B cell (primary cell): ENCODE measurements at places on chromosomes 7 and 10.

DNA sequence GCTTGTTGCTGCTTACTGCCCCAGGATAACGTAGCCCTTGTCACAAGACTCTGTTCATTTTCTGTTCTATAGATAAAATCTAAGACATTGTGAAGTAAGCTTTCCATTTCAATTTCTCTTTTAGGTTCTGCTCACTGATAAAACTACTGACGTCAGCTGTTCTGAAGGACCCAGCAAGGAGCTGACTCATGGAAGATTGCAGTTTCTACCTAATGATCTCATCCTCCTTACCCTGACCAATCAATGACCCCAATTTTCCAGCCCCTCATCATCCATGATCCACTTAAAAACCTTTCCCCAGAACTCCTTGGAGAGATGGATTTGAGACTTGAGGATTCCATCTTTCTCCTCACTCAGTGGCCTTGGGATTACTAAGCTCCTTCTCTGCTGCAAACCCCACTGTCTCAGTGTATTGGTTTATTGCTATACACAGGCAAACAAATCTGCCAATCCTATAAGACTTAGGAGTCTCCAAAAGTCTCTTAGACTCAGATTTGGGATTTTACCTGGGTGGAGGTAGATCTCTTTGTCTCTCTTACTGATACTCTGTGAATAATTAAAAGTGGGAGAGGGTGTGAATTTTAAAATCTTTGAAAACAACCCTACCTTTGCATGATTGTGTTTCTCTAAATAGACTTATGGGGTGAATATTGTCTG lies 109.2 kb upstream of the TRIM24 start:
- H3K27me3 ChIP-seq, result no peaks in the 10 kb centered on the region
- no peak overlapping the region for H3K27ac ChIP-seq
- DNase-seq, result no peak
- H3K36me3 ChIP-seq, result no peaks in the 10 kb centered on the region
- no peak overlapping the region for H3K4me3 ChIP-seq
- no peaks in the 10 kb centered on the region for H3K4me1 ChIP-seq

DNA sequence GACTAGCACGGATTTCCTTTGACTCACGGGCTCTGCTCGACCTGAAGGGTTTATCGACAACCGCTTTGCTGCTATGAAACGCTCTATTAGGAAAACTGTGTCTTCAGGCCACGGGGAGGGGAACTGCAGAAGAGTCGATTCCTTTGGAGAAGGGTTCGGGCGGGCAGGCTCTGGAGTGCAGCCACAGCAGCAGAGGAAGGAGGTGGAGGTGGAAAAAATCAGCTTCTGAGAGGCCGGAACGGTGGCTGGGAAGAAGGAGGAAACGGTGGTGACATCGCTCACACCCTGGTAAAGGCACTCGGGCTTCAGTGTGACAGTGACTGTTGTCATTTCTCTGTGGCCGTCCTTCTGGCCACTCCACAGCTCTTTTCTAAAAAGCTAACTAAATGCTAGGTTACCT lies 64.6 kb upstream of the MGMT start:
- no peak overlapping the region for H3K27ac ChIP-seq
- no peak overlapping the region for H3K4me3 ChIP-seq
- DNase-seq, result no peak
- no peaks in the 10 kb centered on the region for H3K36me3 ChIP-seq
- H3K4me1 ChIP-seq, result no peaks in the 10 kb centered on the region
- H3K27me3 ChIP-seq, result no peaks in the 10 kb centered on the region

DNA sequence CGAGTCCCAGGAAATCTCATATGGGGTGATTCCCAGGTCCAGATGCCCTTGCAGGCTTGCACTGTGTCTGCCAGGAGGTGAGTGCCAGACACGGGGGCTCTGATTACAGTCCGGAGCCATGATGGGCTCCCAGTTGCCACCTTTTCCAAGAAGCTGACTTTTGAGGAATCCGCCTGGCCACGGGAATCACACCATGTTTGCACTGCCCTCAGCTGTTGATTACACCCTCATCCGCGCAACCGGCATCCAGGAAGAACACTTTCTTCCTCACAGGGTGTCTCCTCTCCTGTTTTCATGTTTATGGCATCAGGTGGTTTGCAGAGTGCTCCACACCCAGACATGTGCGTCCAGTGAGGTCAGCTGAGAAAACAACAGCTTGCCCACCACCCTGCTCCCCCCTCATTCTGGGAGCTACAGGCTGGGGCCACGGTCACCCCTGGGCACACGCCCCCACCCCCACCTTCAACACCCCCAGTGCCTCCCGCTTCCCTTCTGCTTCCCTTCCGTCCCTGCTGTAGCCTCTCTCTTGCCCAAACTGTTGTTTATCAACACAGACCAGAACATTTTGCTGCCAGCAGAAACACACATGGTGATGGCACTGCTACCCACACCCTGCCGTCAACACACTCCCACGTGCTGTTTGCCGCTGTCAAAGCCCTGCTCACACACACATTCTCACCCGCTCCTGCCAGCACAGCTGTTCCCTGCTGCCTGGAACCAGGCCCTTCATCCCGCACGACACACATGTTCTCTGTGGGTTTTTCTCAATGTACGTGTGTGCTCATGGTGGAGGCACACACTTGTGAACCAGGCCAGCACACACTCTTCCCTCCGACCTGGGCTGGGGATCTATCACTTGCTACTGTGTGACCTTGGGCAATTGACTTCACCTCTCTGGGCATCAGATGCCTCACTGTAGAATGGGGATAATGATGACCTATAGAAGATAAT lies 35.8 kb downstream of the DDIT4 start:
- no peak overlapping the region for H3K27ac ChIP-seq
- H3K27me3 ChIP-seq, result no peaks in the 10 kb centered on the region
- no peak overlapping the region for H3K4me3 ChIP-seq
- DNase-seq, result no peak
- no peaks in the 10 kb centered on the region for H3K36me3 ChIP-seq
- H3K4me1 ChIP-seq, result peaks cover 7% of the 10 kb centered on the region

DNA sequence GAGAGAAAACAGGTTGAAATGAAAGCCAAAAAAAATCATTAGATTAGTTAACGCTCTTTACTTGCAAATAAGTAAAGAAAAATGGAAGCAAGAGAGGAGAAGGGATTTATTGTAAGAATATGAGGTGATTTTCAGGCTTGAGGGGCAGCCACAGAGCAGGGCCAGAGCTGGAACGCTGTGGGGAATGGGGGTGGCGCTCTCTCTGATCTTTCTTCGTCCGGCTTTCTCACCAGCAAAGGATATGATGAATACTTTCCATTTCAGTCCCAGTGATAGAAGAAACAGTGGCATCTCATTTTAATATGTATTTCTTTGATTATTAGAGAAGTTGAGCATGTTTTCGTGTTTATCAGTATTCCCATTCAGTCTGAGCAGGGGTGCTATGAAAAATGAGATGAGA lies 112.2 kb downstream of the SKIDA1 start:
- no peak overlapping the region for H3K4me3 ChIP-seq
- H3K27ac ChIP-seq, result no peak overlapping the region
- H3K36me3 ChIP-seq, result no peaks in the 10 kb centered on the region
- no peak for DNase-seq

DNA sequence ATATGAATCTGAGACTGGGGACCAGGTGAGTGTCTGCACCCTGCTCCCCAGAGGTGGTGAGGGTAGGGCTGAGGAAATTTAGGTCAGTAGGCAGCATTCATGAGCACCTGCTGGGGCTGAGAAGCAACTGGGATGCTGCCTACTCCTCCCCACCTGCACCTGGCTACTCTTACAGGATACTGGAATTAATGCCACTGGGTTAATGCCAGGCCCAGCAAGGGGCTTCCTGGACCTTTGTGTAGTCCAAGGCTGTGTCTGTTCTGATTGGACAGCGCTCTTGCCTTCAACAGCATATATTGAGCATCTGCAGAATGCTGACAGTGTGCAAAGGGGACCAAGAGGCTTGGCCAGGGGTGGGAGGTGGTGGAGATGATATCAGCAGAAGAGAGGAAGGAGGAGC lies 32.1 kb downstream of the ADCYAP1R1 start:
- H3K4me1 ChIP-seq, result no peaks in the 10 kb centered on the region
- no peaks in the 10 kb centered on the region for H3K36me3 ChIP-seq
- no peak overlapping the region for H3K4me3 ChIP-seq
- DNase-seq, result no peak
- no peaks in the 10 kb centered on the region for H3K27me3 ChIP-seq

DNA sequence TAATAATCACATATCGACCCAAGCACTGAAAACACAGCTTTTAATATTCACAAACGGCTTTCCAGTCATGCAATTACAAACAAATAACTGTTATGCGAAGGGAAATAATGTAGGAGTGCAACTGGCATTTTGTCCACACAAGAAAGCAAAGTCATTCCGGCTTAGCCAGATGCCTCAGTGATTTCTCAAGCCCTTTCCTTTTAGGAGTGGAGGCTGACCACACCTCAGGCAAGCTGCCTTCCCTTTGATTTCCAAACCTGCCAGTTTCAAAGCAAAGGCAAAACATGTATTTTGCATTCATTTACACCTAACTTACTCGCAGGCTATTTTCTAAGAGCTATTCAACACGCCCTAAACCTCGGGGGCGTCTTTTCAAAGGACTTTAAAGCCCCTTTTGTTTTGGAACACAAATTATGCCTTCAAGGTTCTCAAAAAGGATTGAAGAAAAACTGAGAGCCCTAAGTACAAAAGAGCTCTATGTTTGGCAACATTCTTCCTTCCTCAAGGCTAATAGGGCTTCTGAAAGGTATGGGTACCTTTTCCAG lies 109.6 kb downstream of the CPXM2 start:
- DNase-seq, result no peak
- no peak overlapping the region for H3K4me3 ChIP-seq
- H3K27ac ChIP-seq, result no peak overlapping the region
- H3K4me1 ChIP-seq, result no peaks in the 10 kb centered on the region
